Large intestine (tissue), 12 donors: ENCODE measurements at places on chromosomes 16 and 17.
A peak's percentile ranks its signal among the peaks of the same experiment; 100 is the strongest.

GRCh38 chr17:14760212-14760611 lies 459.3 kb downstream of the HS3ST3B1 start:
- no peak for DNase-seq

DNA sequence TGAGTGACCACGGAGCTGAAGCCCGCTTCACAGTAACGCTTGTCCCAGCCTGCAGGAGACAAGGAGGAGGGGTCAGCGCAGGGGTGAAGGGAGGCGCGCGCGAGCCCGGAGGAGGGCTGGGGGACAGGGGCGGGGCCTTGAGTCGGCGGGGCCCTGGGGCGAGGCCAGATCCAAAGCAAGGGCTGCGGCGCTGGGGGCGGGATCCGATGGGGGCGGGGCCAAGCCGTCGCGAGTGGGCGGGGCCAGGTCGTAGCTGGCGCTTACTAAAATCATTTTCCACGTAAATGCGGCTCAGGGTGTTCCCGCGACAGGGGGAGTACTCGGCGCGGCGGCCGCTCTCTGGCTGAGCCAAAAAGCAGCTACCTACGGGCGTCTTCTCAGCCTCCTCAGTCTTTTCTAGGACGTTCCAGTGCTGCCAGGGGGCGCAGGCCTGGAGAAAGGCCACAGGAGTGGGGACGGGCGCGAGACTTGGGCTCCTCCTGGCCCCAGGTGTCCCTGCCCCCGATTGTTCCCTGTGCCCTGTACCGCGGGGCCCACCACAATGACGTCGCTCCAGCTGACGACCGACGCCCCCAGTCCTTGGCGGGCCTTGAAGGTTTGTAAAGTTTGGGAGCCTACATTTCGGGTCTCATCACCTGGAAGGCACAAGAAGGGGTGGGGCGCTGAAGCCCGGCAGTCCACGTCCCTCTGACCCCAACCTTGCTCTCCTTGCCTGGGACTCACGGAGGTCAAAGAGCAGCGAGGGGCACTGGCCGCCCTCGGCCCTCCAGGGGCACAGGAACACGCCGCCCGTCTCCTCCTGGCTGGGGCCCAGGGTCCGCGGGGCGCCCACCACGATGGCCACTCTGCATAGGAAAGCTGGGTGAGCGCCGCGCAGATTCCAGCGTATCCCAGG lies 3.9 kb downstream of the ITGA2B start:
- DNase-seq, result peak; percentile 70

GRCh38 chr16:62253966-62254365 lies 217.7 kb upstream of the CDH8 start:
- DNase-seq, result no peak

DNA sequence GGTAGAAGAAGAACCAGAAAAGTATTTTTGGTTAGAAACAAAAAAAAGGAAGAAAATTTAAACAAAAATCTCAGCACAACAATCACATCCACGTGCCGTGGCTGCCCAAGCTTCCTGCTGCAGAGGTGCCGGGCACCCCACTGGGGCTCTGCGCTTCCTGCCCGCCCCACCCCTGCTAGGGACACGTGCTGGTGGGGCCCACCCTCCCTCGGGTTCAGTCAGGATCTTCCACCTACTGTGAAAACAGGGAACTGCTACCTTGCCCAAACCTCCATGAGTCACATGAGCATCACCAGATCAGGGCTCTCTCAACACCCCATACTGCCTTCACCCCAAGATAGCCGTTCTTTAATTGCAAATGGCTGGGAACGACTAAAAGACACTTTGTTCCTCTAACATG lies 24.4 kb upstream of the CYTH1 start:
- DNase-seq, result no peak

- no peak for DNase-seq
Observed at GRCh38 chr16:56631832-56632155, 665 bp upstream of the MT1M start.

- DNase-seq, result no peak
Observed at GRCh38 chr16:29802416-29802935, 3.9 kb upstream of the MAZ start.

- DNase-seq, result no peak
Observed at GRCh38 chr17:82981141-82981730, 98.2 kb upstream of the METRNL start.

- no peak for DNase-seq
Observed at GRCh38 chr17:1548032-1548431, 14.6 kb downstream of the PITPNA start.

DNA sequence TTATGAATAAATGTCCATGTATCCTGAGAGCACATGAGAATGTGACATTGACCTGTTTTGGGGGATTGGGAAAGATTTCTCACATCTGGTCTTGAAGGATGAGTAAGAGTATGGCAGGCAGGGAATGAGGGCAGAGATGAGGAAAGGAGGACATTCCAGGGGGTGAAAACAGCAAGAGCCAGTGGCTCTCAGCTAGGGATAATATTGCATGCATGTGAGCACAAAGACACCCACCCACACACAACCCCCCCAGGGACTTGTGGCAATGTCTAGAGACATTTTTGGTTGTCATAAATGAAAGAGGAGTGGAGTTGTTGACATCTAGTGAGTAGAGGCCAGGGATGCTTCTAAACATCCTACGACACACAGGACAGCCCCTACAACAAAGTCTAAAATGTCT lies 6.0 kb downstream of the MYO1D start:
- DNase-seq, result no peak

DNA sequence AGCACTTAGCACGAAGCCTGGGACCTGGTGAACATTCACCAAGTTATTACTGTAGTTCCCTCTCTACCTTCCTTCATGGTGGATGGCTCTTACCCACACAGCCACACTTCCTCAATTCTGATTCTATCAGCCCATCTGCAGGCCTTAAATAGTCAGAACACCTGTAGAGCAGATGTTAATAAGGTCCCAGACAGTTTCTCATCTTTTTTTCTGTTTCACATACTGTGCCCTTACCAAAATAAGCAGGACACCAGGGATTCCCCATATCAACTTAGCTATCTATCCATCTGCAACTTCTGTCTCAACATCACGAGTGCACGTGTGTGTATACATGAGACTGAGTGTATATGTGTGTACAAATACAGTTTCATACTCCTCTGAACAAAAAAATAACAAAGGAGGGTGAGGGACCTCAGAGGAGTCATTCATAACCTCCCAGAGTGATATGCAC lies 2.8 kb downstream of the RECQL5 start:
- no peak for DNase-seq

DNA sequence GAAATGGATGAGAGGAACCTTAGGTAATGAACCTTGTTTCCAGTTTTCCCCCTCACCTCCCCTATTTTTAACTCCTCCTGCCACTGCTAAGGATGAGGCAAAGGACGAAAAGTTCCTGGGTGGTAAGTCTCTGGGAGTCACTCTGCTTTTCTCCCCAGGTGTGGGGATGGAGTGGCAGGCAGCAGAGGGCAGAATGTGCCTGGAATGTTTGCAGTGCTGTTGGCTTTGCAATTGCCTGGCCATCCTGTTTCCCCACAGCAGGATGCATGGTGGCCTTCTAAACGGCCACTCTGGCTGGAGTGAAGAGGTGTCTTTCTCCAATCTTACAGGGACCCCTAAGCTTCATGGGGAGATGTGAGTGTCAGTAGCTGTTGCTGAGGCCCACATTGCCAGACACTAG lies 432.5 kb upstream of the ZFHX3 start:
- DNase-seq, result no peak

DNA sequence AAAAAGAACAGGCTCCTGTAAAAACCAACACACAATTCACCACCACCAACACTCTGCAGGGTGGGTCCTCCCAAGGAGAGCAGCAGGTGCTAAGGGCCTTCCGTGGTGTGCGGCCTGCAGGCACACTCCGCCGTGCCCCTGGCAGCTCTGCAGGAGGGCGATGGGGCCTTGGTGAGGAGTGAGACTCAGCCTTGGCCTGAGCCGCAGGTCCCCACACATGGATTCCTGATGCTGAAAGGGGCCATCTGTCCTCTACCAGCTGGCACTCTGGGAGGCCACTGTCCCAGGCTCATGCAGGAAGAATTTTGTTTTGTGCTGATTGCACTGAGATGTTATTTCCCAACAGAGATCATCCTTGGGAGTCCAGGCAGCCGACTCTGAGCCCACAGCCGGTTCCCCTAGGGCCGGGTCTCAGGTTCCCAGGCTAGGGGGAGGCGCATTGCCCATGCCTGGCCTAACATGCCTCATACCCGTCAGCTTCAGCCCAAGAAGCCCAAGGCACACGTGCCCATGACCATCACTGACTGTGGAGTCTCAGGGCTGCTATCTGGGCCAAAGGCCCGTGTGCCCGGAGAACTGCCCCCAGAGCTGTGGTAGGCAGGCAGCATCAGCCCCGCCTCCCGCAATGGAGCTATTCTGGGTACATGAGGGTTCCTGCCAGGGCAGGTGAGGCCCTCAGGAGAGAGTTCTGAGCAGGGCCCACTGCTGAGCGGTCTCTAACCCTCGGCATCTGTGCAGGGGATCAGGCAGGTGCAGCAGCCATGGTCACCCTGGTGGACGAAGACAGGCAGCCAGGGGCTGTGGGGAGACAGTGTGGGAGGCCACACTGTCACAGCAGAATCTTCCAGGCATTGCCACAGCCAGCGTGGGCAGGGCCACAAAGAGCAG lies 97.9 kb upstream of the ZNF469 start:
- no peak for DNase-seq

DNA sequence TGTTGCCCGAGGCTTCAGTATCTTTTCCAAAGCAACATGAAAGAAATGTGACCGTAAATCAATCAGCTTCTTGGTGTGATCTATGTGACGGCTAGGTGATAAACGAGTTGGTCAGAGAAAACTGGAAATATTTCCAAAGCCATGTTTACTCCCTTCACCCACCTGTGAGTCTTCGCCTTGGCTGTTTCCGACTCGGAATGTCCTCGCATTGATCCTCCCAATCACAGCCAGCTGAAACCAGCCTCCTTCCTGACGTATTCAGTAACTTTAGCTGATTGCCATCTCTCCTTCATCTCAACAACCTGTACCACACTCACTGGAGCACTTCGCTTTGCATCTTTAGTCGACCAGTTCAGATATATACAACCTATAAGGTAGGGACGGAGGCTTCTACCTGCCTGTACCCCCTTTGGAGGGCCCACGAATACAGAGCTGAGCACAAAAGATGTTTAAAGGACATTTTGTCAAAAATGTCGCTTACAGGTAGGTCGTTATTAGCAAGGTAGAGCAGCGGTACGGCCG lies 705 bp downstream of the KRABD2 start:
- DNase-seq, result peak; percentile 21

- no peak for DNase-seq
Observed at GRCh38 chr16:5382484-5382883, 284.9 kb upstream of the EEF2KMT start.

- DNase-seq, result no peak
Observed at GRCh38 chr17:44844390-44844830, 3.3 kb upstream of the HIGD1B start.

GRCh38 chr17:73142872-73143381 lies 21.9 kb upstream of the SSTR2 start:
- no peak for DNase-seq

DNA sequence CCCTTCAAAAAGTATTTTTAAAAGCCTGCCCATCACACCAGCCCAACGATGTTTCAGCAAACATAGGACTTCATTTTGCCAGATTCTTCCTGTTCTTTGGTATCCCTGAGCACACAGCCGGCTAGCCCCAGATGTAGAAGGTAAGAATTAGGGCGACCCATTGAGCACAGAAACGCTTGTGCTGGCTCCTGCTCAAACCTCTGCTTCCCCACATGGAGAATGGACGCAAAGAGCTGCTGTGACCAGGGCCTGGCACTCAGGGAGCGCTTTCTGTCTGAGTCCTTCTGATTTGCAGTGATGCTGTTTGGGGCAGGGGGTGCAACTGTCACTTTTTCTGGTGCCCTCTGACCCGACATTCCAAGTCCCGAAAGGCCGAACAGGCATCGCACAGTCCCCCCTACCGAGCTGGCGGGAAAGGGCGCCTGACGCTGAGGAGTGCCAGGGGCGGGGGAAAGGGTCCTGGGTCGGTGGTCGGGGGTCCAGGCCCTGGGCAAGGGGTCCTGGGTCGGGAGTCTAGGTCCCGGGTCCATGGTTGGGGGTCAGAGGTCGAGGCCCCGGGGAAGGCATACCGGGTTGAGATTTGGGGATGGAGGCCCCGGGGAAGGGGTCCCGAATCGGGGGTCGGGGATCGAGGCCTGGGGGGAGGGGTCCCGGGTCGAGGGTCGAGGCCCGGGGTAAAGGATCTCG lies 930 bp downstream of the CHMP1A start:
- no peak for DNase-seq

GRCh38 chr17:16189791-16190348 lies 25.5 kb downstream of the NCOR1 start:
- DNase-seq, result no peak

DNA sequence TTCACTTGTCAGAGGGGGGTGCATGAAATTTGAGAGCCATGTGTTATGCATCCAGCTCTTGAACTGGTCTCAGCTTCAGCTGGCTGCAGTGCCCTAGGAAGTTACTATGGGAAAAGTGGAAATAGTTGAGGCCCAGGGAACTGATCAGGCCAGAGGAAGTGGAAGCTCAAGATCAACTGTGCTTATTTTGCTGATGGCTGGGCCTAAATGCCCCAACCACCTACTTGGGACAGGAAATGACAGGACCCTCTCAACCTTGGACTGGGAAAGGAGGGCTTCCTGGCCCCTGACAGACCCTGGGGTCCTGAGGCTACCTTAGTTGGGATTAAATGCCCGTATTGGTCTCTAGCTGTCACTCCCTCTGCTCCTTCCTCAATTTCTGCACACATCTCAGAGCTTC lies 1.2 kb upstream of the TAOK2 start:
- no peak for DNase-seq
